ENCODE measurements at places on chromosomes 5 and 9.
A peak's percentile ranks its signal among the peaks of the same experiment; 100 is the strongest.

GRCh38 chr5:77214151-77214550, 3.7 kb downstream of the PDE8B start:
- DNase-seq = no peak

GRCh38 chr5:53501054-53501453, 20.6 kb downstream of the FST start:
- no peak for DNase-seq

- no peak for DNase-seq
These were observed 2.4 kb upstream of the OR1K1 start for GRCh38 chr9:122797316-122798063.

GRCh38 chr5:87268126-87268969, 665 bp downstream of the RASA1 start:
- no peak for DNase-seq

GRCh38 chr9:131627648-131628458, 82.5 kb downstream of the PRRT1B start:
- peak; percentile 66 for DNase-seq

GRCh38 chr5:133925269-133925668, 43.2 kb downstream of the C5orf15 start:
- no peak for DNase-seq

DNA sequence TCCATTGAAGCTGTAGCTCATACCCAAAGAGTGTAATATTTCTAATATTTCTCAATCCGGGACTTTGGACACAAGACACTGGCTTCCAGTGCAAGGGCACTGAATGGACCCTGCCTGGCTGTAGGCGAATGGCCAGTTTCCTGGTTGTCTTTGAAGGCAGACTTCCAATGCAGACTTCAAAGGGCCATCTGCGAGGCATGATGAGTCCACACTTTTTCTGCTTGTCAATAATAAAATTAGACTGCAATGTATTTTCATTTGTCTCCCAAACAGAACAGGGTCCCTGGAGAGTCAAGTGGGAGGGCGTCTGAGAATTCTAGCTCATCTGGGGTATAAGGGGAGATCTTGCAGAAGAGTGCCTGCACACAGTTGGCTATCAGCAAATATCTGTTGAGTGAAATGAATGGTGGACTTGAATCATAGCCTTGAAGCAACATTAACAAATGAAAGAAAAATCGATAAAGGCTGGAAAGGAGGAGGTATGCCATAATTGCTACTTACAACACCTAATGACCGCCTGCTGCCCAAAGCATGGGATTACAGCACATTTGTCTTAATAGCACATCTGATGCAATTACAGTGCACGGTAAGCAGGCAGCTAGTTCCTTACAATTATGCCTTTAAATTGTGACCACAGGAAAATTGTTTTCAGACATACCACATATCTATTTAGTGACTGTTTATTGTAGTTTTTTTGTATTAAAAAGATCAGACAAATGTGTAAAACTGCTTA, 137.5 kb downstream of the ARHGEF28 start:
- no peak for DNase-seq

GRCh38 chr5:61817472-61818326, 485.6 kb downstream of the ZSWIM6 start:
- no peak for DNase-seq

DNA sequence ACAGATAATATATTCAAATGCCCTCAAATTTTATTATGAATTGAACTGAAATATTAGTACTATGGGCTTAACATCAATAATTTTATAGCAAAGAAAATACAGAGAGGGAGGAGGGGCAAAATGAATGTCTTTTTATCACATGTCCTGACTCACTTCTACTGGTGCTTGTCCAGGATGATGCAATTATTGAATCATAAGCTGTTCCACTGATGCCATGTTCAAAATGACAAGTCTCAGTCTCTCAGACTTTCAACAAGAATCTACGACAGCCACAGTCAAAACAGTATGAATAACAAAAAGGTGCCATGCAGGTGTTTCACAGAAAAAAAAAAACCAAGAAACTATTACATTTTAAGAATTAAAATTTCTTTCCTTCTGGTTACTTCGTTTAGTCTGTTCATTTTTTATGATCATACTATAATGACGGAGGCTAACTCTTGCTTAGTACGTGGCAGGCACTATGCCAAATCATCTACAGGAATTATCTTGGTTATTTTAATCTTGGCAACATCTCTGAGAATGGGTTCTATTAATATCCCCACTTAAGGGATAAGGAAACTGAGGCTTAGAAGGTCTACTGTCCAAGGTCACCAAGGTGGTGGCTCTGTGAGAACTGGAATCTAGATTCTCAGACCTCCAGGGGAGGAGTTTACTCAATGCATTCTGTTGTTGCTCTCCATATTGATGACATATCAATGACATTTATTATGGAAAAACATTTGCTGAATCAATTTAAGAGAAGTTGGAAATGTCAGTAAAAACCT, 61.5 kb downstream of the NR3C1 start:
- DNase-seq = peak; percentile 49

DNA sequence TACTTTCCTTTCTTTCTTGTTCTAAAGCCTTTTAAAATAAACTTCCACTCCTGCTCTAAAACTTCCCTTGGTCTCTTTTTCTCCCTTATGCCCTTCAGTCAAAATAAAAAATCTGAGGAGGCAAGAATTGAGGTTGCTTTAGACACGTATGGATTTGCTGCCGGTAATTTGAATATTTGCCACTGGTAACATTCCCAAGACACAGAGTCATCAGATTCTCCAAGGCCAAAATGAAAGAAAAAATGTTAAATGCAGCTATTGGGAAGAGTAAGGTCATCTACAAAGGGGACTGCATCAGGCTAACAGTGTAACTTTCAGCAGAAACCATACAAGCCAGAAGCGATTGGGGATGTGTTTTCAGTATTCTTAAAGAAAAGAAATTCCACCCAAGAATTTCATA, 311.1 kb downstream of the CDH18 start:
- no peak for DNase-seq

- DNase-seq = no peak
These were observed 21.8 kb downstream of the TNIP1 start for GRCh38 chr5:151058891-151059489.

DNA sequence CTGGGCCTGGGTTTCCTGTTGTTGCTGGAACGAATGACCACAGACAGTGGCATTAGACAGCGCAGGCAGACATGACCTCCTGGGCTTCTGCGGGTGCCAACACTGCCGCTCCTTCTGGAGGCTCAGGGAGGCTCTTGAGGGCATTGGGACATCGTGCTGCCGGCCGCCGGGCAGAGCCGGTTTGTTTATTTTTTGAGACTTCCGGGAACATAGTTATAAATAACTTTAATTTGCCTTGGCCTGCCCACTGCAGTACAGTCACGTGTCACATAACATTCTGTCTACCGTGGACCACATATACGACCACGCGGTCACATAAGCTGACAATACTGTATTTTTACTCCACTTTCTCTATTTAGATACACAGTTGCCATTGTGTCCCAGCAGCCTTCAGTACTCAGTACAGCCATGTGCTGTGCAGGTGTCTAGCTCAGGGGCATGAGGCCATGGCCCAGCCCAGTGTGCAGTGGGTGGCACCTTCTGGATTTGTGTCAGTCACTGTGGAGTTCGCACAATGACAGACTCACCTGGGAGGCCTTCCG, 8.2 kb upstream of the TOR4A start:
- DNase-seq = no peak

DNA sequence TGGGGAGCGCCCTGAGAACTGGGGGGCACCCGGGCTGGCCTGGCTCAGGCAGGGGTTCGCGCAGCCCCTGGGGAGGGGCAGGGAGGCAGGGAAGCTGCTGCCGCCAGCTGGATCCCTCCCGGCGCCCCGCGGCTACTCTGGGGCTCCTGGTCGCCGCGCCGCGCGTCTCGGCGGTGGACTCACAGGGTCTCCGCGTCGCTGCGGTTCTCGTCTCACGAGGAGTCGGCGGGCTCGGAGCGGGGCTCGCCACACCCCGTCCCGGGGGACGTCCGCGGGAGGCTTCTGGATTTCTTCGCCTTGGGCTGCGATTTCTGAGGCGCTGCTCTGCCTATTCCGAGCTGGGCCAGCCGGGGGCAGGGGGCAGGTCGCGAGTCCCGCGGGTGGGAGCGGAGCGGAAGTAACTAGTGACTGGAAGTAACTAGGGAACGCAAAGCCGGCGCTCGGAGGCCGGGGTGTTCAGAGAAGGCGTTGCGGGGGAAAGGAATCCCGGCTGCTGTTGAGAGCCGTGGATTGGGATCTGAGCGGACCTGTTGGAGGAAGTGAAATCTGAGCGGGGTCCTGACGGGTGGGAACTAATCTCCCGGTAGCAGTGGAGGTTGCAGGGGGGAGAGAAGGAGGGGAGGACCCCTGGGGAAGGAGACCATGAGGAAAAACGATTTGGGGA, 511 bp downstream of the CYSTM1 start:
- DNase-seq = peak; percentile 67

- DNase-seq = no peak
These were observed 29.9 kb downstream of the CETN3 start for GRCh38 chr5:90379652-90380051.

DNA sequence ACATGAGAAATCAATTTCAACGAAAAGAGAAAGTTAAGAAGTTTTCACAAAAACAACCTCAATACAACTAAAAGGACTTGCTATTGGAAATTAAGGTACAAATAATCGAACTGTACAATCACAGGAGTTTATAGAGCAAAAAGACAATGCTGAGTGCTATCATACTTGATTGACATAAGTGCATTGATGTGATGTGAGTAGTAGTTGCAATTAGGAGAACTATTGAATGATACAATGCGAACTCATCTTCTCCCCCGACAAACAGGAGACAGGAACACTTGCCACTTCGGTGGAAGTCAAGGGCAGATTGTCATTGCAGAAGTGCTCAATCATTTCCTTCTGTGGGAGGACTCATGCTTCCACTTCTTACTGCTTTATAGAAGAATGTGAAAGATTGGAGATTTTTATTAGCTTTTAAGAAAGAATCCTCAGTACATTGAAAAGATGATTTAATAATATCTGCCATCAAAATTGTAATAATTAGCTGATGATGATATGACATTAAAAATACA, 276.6 kb upstream of the MPDZ start:
- DNase-seq = no peak

GRCh38 chr5:32265902-32266301, 46.8 kb downstream of the MTMR12 start:
- no peak for DNase-seq

GRCh38 chr5:25090854-25091253, 446.1 kb upstream of the CDH10 start:
- no peak for DNase-seq

All from activated CD4-positive, alpha-beta T cell treated with anti-CD3 and anti-CD28 coated beads, Interleukin-10, Interleukin-2, amounts not matched to agents 100 ng/mL and 50 ng/mL, durations not matched to agents 16 hours and 8 hours (primary cell).